ENCODE measurements at places on chromosomes 13 and 19.

DNA sequence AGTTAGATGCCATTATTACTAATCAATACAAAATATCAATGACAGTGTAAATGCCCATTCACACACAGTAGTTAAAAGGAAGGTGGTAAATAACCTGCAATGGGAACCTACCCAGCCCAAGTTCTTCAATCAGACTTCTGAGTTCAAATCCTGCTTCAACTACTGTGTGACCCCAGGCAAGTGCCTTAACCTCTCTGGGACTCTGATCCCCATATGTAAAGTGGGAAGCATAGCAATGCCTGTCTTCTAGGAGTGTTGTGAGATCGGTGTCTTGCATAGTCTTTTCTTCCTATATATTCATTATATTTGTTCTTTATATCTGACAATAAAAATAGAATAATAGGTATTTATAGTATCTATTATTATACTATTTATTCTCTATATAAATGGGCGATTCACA is 6.9 kb downstream of the TIMM13 start:
- DNase-seq = no peak

DNA sequence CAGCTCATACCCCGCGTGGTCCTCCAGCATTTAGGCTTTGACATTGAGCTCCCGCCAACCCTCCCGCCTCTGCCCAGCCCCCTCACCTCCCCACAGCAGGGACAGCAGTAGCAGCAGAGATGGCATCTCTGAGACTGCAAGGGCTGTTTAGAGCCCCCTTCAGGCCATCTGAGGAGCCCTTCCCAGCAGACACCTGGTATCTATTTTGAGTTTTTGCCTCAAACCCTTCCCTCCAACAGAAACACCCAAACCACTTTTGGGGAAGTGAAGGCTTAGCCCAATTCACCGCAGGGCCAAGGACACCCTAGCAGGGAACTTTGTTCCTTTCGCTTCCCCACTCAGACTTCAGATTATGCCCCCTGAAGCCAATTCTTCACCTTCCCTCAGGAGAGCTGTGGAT is 6.3 kb upstream of the ZNF175 start:
- no peak for DNase-seq

GRCh38 chr19:30752876-30753275 is 380.7 kb downstream of the ZNF536 start:
- no peak for DNase-seq

- no peak for DNase-seq
These were observed 10.2 kb downstream of the GAS6 start for GRCh38 chr13:113853518-113854237.

DNA sequence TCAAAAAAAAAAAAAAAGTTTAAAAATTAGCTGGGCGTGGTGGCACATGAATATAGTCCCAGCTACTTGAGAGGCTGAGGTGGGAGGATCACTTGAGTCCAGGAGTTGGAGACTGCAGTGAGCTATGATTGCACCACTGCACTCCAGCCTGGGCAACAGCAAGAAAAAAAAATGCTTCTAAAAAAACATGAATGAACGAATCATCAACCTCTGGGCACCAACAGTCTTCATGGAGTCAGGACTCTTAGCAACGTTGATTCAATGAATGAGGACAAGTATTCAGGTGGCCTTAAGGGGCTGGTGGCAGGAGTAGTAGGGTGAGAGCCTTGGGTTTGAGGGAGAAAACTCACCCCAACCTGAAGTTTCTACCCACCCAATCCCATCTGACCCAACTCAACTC is 20.6 kb upstream of the OLFM2 start:
- DNase-seq = no peak

GRCh38 chr13:48319531-48320398 is 16.2 kb downstream of the RB1 start:
- DNase-seq = no peak

DNA sequence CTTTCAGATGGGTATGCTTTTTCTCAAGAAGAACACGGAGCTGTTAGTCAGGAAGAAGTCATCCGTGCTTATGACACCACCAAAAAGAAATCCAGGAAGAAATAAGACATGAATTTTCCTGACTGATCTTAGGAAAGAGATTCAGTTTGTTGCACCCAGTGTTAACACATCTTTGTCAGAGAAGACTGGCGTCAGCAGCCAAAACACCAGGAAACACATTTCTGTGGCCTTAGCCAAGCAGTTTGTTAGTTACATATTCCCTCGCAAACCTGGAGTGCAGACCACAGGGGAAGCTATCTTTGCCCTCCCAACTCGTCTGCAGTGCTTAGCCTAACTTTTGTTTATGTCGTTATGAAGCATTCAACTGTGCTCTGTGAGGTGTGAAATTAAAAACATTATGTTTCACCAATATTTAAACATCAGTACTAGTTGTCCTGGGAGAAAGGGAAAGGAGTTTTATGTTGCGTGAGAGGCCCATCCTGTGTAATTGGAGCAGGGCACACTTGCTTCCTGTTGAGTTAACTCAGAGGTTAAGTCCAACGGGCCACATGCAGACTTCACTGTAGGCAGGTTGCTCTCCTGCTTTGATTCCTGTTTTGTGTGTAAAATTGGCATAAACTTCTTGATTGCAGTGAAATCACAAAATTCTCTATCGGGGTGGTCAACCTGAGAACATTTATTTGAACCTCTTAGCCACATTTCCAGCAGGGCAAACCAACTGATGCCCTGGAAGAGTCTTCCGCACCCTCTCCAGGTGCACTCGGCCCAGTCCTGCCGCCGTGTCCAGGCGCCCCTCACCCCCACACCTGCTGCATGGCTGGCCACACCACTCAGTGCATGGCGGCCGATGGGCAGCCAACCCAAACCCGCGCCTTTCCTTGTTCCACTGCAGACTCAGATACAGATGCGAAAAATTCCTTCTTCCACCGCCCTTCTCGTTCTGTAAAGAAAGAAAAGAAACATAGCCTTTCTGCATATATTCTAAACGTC is 31.6 kb downstream of the SHISA2 start:
- DNase-seq = no peak

Data from cerebellar cortex (tissue), 1 donor.